ENCODE measurements at places on chromosomes 1 and 21. TPM values are rescaled to one million over a fixed set of nuclear protein-coding genes. Genes with fewer than 3 reads are reported as not detected.

The SLC1A7 gene
- total RNA-seq: not detected

The LORICRIN gene
- not detected for total RNA-seq

The KRTAP21-3 gene
- total RNA-seq: not detected

The FCRL4 gene
- not detected for total RNA-seq

The MPC2 gene
- 23.5 TPM for total RNA-seq

The CRABP2 gene
- 0.09 TPM for total RNA-seq

The DNMT3L gene
- not detected for total RNA-seq

The SCNM1 gene
- 20.8 TPM for total RNA-seq

The PM20D1 gene
- not detected for total RNA-seq

The OR2G2 gene
- not detected for total RNA-seq

The S100A7 gene
- not detected for total RNA-seq

The PTPRF gene
- 266 TPM for total RNA-seq

Measured in endothelial cell of coronary artery (primary cell).